ENCODE measurements at places on chromosomes 5 and 9. TPM values are rescaled to one million over a fixed set of nuclear protein-coding genes. Genes with fewer than 3 reads are reported as not detected.

DNA sequence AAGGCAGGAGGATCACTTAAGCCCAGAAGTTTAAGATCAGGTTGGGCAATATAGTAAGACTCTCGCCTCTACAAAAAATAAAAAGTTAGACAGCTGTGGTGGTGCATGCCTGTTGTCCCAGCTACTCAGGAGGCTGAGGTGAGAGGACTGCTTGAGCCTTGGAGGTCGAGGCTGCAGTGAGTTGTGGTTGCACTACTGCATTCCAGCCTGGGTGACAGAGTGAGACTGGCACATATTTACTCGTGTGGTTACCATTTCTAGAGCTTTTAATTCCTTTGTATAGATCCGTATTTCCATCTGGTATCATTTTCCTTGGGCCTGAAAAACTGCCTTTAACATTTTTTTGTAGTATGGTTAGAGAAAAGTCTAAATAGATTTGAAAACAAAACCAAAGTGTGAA, 7.8 kb downstream of the IL6ST start:
- no peak for DNase-seq

The UBE2B gene
- polyA plus RNA-seq: 143 TPM

The PAEP gene
- 0.27 TPM for polyA plus RNA-seq

DNA sequence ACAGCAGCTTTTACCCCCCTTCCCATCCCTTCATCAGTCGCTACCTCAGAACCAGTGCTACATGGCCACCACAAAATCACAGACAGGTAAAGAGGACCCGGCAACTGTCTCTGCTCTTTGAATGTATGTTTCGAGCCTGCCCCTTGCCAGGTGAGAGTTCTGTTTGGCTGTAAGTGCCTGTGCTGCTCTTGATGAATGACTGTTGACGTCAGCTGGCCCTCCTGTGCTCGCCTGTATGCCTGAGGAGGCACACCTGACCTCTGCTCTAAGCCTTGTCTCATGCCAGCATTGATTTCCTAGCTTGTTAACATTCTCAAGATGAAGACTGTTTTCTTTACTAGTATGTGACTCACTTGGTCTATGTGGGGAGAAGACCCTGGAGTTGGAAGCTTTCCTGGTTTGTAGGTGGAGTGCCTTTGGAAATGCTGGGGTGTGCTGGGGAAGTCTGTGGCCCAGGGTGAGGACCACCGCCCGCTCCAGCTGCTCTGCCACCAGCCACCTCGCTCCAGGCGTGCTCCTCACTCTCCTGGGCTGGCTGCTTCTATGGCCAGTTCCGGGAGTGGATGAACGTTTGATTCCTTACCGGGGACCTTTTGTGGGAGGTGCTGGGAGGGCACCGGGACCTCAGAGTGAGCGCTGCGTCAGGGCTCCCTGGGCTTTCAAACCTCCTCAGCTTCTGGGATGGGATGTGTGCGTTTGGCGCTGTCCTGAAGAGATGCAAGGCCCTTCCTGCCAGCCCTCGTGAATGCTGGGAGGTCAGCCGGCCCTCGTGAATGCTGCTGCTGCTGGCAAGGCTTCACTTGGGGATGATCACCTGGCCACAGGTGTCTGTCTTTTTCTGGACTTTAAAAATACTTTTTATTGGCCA, 109.9 kb downstream of the EHMT1 start:
- DNase-seq: no peak

DNA sequence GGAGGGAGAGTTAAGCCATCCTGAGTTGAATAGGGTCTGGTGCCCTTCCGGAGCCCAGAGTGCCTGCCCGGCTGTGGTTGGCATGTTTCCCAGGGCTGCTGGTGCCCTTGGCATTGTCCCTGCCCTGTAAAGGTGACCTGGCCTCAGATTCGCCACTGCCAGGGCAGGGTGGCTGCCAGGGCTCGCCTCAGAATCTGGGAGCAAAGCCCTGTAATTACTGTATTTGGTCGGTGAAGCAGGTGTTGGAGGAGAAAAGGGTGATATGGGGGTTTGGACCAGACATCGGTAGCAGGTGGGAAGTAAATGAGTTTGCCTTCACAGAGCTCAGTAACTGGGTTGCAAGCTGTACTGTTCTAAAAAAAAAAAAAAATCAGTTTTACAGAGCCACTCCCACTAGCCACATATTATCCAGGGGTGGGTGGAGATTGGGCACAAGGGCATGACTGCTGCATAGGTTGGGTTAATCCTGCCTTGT, 47.6 kb downstream of the RGS3 start:
- no peak for DNase-seq

- DNase-seq: no peak
Observed at GRCh38 chr9:38071470-38072134, 2.6 kb upstream of the SHB start.

DNA sequence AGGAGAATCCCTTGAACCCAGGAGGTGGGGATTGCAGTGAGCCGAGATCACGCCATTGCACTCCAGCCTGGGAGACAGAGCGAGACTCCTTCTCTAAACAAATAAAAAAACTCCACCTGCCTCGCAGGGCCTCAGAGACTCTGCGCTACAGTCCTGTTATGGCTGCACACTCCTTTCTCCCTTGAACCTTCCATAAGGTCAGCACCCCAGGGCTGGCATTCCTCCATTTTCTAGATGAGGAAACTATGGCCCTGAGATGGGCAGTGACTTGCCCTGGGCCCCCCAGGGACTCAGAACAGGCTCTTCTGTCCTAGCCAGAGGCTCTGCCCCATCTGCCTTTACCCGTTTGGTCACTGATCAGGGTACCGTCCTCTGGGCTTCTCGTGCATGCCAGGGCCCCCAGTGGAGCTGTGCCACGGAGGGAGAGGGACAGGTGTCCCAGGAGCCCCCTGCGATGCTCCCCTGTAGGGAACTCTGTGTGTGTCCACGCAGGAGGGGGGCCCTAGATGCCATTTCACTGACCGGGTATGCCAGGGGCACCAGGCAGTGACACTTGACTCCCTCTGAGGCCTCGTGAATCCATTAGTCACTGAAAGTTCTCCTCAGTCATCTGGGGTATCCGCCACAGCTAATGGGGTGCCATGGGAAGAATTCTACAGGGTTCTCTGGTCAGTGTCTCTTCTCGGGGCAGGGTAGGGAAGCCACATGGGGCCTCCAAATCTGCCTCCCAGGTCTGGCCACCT, 16.2 kb downstream of the RALGDS start:
- DNase-seq: no peak

The ARL14EPL gene
- polyA plus RNA-seq: not detected

DNA sequence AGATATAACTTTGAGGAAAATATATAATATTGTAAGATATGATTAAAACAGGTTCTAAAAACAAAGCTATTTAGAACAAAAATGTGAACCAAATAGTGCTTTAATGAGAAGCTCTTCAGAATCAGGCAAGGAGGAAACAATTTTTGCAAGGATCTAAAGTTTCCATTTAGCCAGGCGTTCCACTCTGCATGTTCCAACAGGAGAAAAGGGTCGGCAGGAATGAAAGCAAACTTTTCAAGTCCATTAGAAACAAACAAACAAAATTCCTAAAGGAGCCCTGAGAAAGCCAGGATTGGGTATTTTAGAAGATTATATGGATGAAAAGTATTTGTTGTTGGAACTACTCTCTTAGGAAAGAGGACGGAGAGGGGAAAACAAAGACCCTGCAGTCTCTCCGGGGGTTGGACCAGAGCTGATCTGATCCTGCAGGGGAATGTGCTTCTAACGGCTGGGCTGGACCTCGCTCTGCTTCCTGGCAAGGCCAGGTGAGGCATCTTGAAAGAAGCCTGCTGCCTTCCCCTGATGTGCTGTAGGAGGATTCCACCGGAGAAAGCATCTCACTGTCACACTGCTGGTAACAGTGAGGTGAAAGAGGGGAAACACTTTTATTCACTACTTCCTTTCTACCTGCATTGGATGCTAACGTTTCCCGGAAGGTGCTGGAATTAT, 94.6 kb downstream of the PRRT1B start:
- no peak for DNase-seq

DNA sequence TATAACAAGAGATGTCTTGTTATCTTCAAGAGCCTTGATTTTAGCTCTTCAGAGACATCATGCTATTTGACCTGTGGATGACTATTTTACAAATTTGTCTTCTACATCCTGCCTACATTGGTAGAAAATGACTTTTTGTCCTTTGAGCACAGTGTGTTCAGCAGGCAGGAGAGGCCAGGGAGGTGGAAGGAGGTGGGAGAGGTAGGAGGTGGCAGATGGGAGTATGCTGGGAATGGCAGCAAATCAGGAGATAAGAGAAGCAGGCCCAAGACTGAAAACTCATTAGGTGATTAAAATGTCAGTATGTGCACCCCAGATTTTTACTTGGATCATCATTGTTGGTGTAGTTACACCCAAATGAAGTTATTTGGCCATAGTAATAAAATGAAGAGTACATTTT, 44.1 kb downstream of the PTPN3 start:
- no peak for DNase-seq

The WDR5 gene
- 32.4 TPM for polyA plus RNA-seq

- no peak for DNase-seq
Observed at GRCh38 chr5:168875832-168876231, 296.7 kb upstream of the PANK3 start.

DNA sequence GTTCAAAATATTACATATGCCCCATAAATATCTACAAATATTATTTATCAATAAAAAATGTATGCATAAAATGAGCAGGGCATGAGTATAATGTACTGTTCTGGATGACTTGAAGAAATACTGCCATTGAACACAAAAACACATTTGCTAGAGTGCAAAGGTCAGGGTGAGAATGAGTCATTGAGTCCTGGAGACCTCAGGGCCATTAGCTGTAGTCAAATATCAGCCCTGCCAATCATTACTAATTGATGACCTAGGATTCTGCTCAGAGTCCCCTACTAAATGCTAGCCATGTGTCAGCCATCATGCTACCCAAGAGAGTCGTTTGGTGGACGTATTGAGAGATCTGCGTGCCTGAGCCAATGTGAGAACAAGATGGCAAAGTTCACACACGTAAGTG, 80.3 kb upstream of the FAM169A start:
- DNase-seq: no peak

- no peak for DNase-seq
Observed at GRCh38 chr9:6356441-6356840, 28.3 kb downstream of the TPD52L3 start.

- DNase-seq: no peak
Observed at GRCh38 chr9:99119976-99120655, 15.2 kb downstream of the TGFBR1 start.

The BOD1 gene
- 113 TPM for polyA plus RNA-seq

DNA sequence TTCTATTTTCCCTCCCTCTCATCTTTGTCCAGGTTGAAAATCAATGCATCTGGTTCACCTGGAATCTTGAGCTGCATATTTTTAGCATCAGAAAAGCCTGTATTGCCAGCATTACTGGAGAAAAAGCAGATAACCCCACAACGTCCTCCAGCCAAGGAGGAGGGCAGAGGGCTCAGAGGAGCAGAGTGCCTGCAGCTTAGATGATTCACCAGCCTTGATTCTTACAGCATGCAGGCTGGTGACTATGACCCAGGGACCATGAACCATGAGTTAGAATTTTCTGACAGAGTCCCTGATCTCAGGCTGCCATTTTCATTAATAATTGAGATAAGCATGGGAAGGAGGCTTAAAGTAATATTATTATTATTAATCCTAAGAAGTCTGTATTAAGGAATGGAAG, 278.2 kb downstream of the BRINP1 start:
- DNase-seq: no peak

The ALG2 gene
- polyA plus RNA-seq: 33.0 TPM

GRCh38 chr5:168467755-168468330, 18.4 kb upstream of the RARS1 start:
- no peak for DNase-seq

GRCh38 chr9:34396276-34397214, 19.8 kb upstream of the MYORG start:
- DNase-seq: no peak

DNA sequence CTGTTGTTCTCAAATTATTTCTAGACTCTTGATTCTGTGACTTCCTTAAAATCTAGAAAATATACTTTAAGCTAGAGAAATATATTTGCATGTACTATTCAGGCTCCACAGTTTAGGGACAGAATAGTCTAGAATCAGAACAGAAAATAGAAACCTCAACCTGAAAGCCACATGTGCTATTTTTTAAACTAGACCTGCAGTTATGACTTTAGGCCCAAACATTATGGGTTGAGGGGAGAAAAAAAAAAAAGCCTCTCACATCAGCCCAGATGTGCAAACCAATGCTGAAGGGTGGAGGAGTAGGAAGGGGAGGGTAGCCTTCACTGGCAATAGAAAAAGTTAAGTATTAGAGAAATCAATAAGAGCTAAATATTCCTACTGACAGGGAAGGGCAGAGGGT, 35.7 kb downstream of the ELL2 start:
- DNase-seq: no peak

DNA sequence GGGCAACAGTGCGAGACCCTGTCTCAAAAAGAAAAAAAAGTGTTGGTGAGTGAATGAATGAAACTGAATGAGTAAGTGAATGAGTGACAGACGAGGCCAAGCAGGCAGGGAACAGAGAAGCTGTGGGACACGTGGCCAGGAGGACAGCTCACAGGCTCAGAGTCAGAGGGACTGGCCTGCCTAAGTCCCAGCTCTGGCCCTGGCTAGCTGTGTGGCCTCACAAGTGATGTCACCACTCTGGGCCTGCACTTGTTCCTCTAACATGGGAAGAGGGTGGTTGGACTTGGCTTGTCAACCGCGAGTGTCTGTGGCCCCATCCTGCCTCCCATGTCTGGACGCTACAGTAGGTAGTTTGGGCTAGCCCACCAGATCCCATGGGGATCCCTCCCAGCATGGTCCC, 4.7 kb upstream of the PLPP7 start:
- no peak for DNase-seq

The SCGB3A2 gene
- 1,845 TPM for polyA plus RNA-seq

DNA sequence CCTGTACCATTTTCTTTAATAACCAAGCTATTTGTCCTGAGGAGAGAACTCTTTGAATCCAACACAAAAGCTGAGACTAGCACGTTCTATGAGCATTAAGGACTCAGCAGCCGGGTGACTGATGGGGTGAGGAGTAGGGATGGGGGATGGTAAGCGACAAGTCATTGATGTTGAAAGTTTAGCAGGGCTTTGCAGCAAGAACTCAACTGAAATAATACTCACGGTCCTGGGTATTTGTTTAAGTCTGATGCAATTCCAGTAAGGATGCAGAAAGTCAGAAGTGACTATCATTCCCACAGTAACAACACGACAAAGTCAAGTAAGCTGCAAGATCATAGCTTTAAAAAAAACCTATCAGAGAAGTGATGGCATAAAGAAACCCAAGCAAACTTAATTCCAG, 131.1 kb downstream of the ACTL7B start:
- peak; percentile 8 for DNase-seq

DNA sequence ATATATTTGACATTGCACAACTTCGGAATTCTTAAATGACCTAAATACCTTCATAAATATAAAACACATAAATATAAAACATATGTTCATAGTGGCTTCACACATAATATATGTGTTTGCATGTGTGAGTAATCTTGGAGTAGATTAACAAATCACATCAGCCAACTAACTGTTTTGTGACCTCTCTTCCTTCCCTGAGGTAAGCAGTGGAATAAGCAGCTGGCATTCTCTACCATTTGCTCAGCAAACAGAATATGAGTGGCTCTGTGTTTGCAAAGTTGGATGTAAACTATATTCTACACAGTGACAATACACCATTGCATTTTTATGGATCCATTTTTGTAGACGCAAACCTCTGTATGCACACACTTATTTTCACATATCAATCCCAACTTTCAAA, 189.9 kb downstream of the ACER2 start:
- DNase-seq: no peak

Measured in right lung (tissue), 10 donors.